ENCODE measurements at places on chromosomes 1 and 21.

GRCh38 chr1:100348549-100349144 lies 3.7 kb upstream of the CDC14A start:
- no peak for DNase-seq

DNA sequence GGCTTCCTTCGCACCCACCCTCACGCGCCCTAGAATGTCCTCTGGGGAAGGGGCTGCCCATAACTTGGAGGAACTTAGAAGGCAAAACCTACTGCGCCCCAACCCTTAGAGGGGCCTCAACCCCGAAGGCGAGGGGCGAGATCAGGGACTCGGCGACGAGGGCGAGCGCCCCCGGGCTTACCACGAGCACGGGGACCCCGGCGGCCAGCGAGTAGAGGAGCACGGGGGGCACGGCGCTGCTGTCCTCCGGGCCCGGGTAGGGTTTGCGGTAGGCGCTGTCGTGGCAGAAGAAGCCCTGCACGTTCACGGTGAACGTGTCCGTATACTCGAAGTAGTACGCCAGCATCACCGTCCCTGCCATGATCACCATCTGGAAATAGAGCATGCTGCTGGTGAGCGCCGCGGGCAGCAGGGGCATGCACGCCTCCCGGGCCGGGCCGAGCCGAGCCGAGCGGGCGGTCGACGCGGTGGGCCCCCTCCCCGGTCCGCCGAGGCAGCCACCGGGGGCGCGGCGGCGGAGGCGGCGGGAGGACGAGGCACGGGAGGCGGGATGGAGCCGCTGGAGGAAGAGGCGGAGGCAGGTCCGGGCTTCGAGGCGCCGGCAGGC lies 304 bp downstream of the PLPPR5 start:
- DNase-seq: peak; percentile 28

DNA sequence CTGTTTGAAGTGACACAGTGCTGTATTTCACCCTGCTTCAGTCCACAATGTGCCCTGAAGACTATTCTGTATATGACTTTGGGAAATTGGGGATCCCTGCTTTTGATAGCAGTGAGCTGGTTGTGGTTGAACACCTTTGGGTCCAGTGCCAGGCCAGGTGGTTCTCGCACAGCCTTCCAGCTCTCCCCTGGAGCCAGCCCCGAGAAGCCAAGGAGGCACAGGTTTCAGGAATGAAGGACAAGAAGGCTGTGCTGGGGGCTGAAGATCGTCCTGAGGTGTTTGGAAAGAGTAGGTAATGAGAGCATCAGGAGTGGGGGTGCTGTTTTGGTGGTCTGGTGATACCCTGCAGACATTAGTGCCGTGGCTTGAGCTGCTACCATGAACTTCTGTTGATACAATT lies 131.4 kb upstream of the COL6A1 start:
- DNase-seq: no peak

GRCh38 chr1:205319081-205320018 lies 2.2 kb downstream of the NUAK2 start:
- DNase-seq: no peak

DNA sequence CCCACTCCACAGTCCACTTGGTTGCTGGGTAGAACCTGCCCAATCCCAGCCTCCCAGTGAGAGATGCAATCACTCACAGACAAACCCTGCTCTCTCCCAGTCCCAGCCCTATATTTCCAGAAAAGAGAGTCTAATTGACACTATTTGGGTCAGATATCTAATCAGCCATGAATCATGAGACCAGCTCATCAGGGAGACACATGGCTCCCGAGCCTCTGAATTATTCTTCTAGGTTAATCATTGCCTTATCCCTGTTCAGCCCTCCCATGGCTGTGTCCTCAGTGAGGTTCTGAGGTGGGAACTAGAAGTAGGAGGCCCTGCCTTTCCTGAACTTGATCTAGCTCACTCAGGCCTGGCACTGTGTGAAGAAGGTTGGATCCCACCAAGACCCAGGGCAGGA lies 49.9 kb upstream of the ZC3H12A start:
- no peak for DNase-seq

DNA sequence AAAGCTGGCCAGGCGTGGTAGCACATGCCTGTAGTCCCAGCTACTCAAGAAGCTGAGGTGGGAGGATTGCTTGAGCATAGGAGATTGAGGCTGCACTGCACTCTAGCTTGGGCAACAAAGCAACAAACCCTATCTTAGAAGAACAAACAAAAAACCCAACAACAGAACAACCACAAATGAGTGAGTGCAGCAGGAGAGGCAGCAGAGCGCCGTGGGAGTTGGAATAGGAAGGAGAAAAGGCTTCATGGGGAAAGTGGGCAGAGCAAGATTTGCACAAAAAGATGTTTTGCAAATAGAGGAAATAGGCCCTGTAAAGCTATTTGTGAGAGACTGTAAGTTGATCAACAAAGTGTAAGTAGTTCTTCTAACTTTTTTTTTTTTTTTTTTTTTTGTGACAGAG lies 19.6 kb downstream of the SMAP2 start:
- no peak for DNase-seq

DNA sequence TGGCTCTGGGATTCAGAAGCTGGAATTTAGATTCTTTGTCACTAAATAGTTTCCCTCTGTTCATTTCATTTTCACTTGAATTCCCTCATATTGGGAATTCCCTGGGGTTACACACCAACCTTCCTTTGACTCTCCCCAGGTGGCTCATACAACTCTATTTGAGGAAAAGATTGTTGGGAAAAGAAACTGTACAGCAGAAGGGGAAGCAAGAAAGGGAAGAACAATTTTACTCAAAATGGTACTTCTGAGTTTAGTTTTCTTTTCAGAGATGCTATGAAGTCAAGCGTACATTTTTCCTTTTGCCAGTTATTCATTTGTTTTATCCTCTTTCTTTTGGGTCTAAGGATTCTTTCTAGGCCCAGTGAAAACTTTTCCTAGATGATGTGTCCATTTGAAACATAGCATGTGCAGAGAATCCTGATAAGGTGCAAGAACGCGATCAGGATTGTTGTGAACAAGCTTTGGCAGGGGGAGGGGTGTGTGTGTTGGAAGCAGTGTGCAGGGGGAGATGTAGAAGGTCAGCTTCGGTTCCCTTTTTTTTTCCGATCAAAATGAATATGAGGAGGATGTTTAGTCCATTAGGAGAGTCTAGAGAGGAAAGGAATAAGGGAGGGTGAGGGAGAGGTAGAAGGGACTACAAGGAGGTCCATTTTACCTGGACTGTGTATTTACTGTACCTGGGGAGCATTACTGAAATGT lies 26.8 kb upstream of the CD1D start:
- DNase-seq: no peak

- peak; percentile 79 for DNase-seq
Observed at GRCh38 chr1:156245451-156246232, 2.2 kb downstream of the PAQR6 start.

DNA sequence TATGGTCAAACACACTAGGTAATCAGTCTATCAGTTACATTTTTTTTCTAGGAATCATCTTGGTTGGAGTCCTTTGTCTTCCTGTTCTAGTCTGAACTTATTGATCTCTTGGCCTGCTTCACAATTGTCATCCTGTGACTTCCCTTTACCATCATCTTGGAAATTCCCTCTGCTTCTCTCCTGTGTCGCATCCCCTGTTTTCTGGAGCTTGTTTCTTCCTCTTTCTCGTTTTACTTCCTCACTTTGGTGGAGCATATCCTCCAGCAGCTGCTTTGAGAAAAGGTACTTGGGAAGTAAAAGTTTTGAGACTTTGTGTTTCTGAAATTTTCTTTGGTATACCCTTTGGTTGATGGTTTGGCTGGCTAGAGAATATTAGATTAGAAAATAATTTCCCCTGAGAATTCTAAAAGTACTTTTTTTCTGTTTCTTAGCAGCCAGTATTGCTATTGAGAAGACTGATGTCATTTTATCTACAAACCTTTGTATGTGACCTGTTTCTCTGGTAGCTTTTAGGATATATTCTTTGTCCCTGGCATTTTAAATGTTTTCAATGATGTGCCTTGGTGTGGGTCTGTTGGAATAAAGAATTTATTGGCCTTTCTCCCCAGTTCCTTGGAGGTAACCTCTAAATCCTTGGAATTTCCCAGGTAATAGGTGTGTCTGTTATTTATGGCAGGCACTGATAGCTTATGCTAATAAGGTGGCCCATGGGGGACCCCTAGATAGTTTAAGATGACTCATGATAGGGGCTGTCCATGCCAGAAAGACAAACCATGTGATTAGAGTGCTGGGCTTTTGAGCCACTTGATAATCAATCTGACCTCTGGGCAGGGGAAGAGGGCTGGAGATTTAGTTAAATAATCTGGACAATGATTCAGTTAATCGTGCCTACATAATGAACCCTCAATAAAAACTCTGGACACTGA lies 6.1 kb upstream of the MYCL start:
- no peak for DNase-seq

DNA sequence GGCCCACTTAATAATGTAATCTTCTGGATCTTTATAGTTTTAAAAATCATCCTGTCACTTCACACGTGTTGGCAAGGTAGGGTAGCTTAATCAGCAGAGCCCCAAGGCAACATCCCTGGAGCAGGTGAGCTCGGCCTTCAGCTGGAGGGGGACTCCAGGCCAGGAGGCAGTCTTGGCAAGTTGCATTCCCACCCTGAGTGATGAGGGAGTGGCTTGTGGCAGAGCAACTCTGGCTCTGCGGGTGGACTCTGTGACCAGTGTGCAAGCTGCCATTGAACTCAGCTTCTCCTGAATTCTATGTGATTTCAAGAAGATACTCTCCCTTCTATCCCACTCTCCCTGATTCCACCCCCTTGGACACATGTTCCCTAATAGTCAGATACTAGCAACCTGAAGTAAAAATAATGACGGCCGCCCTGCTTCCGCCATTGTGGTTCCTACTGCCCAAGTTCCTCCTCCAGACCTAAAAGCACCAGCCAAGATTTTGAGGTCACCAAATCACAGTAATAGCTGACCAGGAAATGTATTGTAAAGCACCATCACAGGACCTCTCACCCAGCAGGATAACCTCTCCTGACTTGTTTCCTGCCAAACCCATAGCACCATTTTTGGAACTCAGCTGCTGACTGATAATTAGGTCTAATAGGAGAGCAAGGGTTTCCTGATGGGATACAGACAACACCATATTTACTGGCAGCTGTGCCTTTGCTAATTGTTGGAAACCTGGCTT lies 11.5 kb upstream of the LYST start:
- no peak for DNase-seq

GRCh38 chr1:160244209-160244608 lies 18.1 kb downstream of the DCAF8 start:
- DNase-seq: no peak

- no peak for DNase-seq
Observed at GRCh38 chr1:172176206-172176605, 244.3 kb upstream of the C1orf105 start.

DNA sequence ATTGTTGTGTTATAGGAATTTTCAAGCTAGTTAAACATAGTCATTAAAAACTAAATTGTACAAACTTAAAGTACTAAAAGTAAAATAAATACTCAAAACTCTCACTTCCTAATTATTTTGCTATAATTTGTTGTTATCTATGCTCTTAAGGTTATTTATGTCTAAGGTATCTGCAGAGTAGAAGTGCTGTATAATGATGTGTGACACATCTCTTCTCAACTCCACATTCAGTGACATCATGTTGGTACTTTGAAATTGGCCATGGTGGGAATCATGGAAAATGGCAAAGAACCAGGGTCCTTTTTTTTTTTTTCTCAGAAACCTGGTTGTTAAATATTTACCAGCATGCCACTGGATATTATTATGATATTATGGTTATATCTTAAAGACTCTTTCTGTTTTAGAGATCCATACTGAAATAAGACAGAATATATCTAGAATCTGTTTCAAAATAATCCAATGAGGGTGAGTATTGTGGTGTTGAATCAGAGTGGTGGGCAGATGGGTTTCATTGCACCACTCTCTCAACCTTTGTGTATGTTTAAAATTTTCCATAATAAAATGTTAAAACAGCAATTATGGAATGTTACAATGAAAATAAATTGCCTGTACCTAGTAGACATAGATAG lies 22.4 kb downstream of the LRRC8B start:
- DNase-seq: no peak

GRCh38 chr1:226186124-226187018 lies at the start of gene ACBD3:
Gene ACBD3 (minus strand): TSS chr1:226186741. CDS start chr1:226186675, 66 bp downstream.
- DNase-seq: peak; percentile 74

DNA sequence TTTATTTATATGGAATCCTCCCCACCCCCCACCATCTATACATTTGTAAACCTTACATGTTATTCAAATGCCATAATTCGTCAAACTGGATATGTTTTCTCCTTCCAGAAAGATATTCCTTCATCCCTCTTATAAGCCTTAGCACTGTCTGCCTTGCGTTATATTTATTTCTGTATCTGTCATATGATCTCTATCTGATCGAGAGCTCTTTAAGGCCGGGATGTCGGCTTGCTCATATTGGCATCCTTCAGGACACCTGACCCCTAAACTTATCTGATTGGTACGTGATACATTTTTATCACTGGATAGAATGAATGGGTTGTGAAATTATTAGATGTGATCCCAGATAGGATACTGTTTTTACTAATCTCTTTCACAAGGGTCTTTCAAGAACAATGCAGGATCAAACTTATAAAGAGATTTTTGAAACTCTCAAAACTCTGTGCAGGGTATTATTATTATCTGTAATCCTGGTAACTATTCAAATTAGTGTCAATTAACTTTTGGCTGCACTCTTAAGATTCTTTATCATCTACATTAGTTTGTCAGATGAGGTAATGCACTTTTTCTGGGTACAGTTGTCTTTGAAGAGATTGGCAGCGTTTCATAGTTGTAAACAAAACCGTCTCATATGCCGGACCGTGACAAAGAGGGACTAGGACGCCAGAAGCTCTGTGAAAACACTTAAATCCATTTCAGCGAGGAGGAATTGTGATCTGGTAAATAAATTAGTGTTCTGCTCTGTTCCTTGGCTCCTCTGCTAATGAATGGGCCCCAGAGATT lies 152.0 kb downstream of the KIF26B start:
- no peak for DNase-seq

DNA sequence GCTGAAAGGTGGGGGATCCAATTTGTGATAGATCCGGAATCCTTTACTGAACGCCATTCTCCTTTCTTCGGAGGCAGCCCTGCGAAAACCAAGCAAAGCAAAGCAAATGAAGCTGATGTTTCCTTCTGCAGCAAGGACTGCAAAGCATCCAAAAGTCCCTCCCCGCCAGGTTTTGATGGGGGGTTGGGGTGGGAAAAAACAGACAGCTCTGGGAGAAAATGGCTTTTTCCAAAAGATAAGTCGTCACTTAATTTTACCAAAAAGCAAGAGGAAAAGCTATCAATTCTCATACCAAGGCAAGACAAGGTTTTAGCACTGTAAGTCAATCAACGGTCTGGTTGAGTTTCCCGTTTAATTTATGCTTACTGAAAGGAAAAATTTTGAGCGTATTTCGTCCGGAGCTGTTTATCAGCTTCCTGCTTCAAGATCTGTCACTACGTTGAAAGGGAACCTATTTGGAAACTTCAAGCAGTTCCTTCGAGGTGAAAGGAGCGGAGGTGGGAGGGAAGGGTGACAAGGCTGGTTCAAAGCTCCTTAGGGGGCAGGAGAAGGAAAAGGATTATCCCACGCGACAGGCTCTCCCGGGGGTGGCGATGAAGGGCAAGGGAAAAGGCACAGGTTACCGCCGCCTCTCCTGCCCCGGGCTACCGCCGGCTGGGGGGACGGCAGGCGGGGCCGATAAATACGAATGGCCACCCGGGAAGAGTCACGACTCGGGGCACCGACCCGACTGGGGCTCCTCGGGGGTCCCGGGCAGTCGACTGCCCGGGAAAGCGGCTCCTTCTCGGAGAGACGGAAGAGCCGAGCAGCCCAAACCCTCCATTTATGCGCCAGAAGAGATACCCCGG lies 750 bp downstream of the SYNJ1 start:
- DNase-seq: peak; percentile 77
